Stimulated activated CD4-positive, alpha-beta T cell treated with anti-CD3 and anti-CD28 coated beads, Interleukin-1b, Interleukin-23, amount 100 ng/mL, for 48 hours (primary cell): ENCODE measurements at places on chromosomes 13 and 19.

GRCh38 chr13:101767131-101767530 lies 314.7 kb downstream of the ITGBL1 start:
- no peak for DNase-seq

GRCh38 chr13:51451467-51452360 lies 1.1 kb downstream of the INTS6 start:
- peak; percentile 80 for DNase-seq

- DNase-seq = no peak
Observed at GRCh38 chr19:2488405-2488941, 12.5 kb downstream of the GADD45B start.

DNA sequence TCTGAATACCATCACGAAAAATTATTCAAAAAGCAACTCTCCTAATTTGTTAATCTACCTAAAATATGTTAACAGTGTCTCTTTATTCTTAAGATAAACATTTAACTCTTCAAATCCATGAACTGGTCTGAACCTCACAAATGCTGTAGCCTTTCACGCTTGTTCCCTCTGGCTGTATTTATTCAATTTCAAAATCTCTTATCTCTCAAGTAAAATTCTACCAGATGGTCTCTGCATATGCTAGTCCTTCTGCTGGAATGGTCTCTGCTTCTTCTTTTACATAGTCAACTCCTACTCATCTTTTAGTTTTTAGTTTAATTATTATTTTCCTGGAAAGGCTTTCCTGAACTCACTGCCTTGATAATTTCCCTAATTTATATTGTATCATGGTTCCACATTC lies 232.9 kb upstream of the PCDH20 start:
- DNase-seq = no peak

DNA sequence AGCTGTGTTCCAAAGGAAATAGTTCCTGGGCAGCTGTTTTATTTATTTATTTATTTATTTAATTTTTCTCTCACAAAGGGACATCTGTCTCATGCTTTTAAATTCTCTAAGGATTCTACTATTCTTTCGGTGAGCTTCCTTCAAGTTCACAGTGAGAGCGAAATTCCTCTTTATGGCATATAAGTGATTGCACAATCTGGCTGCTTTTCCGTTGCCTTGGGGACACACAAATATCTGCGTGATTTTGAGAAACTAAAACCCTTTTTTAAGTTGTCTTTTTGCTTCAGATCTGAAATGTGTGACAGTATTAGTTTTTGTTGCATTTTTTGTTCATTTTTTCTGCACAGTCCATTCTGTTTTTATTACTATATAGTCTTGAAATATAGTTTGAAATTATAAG lies 19.2 kb downstream of the ZNF486 start:
- DNase-seq = no peak

GRCh38 chr13:46126552-46127357 lies 21.9 kb upstream of the CPB2 start:
- DNase-seq = peak; percentile 65

GRCh38 chr13:50809133-50810090 lies 34.1 kb downstream of the DLEU7 start:
- DNase-seq = no peak

- DNase-seq = no peak
Observed at GRCh38 chr19:42349378-42350107, 24.1 kb downstream of the MEGF8 start.

GRCh38 chr19:7815325-7815724 lies 14.7 kb upstream of the EVI5L start:
- DNase-seq = no peak

DNA sequence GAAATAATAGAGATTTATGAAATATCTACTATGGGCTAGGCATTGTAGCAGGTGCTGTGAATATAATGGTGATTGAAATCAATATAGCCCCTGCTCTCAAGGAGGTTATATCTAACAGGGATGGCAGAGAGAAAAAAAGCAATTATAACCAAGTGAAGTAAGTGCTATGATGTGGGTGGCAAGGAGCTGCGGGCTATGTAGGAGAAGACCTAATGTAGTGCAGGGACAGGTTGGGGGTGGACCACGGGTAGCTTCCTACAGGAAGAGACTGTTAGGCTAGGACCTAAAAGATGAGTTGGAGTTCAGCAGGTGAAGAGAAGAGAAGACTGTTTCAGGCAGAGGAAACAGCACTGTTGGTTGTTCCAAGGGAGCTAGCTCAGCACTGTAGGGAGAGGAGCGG lies 311.0 kb downstream of the KCNRG start:
- no peak for DNase-seq

GRCh38 chr19:30670011-30670329 lies 297.8 kb downstream of the ZNF536 start:
- DNase-seq = no peak

GRCh38 chr19:4951656-4952055 lies 17.3 kb upstream of the KDM4B start:
- DNase-seq = no peak

- DNase-seq = peak; percentile 60
Observed at GRCh38 chr19:926589-927350, 935 bp downstream of the ARID3A start.

DNA sequence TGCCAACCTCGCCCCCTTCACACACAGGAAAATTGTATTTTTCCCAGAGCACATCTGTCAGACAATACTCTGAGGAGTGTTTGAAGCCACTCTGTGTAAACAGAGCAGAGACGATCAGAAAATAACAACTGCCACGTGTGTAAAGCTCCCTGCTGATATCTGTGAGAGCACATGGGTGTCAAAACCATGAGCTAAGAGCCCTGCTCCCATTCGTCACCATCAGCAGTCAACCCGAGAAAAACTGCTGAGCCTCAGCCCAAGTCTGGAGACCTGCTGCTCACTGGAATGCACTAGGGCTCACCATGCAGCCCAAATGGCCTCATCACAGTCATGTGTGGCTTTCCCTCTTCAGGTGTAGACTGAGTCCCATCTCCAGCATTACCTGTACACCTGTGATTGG lies 304.1 kb downstream of the FGF14 start:
- DNase-seq = no peak

DNA sequence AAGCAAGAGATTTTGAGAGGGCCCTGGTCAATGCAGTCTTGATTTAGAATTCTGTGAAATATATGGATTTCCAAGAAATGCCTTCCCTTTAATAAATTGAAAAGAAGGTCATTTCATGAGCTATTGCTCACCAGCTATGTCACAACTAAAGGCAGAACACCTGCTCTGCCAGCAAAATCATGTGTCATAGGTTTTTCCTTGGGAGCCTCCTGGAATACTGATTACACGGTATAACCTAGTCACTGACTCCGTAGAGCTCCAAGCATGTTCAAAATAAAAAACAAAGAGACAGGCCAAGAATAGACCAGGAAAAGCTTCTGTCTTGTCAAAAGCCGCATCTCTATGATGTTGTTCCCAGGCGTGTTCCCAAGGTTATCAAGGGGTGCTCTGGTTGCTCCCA lies 45.5 kb downstream of the HSPH1 start:
- DNase-seq = no peak

DNA sequence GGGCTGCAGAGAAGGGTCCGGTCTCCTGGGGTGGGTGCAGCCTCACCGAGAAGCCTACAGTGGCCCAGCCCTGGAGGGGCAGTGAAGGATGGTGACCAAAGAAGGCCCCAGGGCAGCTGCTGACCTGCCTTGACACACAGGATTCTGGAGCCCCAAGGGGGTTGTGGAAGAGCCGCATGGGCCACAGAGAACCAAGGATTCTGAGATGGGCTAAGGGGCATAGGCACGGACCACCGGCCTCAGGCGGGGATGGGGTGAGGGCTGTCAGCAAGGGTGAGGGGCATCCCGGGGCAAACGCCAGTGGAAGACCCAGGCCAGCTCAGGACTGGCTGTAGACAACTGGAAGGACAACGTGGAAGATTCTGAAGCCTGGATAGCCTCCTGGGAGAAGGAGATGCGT lies 151.6 kb downstream of the TEX29 start:
- no peak for DNase-seq

DNA sequence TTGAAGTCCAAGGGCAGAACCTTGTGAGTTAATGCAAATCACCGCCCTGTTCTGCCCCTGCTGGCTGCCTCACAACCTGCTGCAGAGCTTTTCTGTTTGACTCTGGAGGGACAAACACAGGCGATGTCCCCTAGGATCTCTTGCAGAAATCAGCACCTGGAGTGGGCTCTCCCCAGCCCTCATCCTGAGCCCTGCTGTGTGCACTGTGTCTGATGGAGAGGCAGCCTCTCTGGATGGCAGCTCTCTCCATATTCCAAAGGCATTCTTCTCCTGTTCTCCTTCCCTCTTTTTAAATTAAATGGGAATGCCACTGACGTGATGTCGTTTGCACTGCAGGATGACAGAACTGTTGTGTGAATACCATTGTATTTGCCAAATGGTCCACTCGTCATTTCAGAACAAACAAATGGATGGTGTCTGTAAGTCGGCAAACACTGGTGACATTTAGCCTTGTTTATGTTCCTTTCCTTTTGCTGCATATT lies 184.1 kb downstream of the ZNF536 start:
- DNase-seq = no peak

- no peak for DNase-seq
Observed at GRCh38 chr13:72125561-72125960, 258.6 kb upstream of the DACH1 start.

GRCh38 chr13:58144616-58145015 lies 513.1 kb downstream of the PCDH17 start:
- DNase-seq = no peak

- DNase-seq = peak; percentile 35
Observed at GRCh38 chr19:7507884-7508283, 8.0 kb upstream of the ZNF358 start.

- no peak for DNase-seq
Observed at GRCh38 chr19:7900931-7901330, 2.7 kb upstream of the MAP2K7 start.

DNA sequence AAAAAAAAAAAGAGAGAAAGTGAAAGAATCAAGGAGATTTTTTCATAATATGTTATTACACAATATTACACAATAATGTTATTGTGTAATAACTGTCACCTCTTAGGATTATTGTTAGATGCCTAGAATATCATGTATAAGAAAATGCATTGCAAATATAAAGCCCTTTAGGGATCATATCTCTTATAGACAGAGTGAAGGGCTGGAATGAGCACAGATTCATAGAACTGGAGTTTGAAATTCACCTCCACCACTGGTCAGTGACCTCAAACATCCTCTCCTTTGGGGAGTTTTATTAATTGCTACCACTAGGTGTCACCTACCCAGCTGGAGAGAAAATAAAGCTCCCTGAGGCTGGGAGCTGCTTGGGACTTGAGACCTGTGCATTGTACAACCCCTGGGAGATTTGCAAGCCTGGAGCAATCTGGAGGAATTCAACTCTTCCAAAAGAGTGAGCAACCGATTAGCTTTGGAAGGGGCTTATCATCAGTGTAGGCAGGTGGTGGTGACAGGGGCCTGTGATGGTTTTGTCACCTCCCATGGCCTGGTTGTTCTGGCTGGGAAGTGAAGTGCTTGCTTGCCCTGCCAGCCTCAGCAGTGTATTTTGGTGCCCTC lies 30.3 kb upstream of the FRY start:
- DNase-seq = no peak

GRCh38 chr13:108425056-108425455 lies 155.5 kb downstream of the TNFSF13B start:
- no peak for DNase-seq

DNA sequence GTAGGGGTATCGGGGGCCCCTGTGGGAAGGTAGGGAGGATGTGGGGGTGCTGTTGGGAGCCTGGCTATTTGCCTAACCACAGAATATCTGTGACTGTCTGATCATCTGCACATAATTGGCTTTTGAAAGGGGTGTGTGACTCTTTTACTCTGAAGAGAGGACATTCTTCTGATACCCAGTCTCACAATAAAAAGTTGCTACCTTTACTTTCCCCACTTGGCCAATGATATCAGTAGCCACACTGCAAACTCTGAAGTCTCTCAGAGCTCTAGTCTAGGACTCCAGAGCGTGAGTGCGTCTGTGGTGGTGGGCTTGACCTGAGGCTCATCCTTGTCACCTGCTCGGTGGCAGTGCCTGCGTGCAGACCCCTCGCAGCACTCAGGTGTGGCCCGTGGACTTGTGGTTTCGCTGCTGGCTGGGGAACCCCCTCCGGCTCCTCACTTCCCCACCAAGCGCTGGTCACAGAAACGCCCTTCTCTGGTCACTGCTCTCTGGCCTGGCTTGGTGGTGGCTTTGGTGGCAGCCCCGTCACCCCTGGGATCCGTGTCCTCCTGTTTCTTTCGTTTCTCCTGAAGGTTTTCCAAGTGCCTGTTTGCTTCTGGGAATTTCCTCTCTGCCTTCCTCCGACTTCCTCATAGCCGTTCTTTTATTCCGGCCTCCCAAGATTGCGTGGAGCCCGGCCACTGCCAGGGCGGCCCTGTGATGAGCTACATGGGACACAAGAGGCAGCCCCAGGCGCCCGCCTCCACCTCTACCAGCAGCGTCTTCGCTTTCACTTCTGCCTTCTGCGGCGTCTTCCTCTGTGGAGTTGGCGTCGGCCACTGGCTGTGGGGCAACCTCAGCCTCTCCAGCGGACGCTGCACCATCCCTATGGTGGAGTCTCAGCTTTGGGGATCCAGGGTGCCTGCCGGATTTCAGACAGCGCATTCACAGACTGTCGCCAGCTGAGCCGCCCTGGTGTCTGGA lies 78.0 kb downstream of the ATP11A start:
- no peak for DNase-seq

DNA sequence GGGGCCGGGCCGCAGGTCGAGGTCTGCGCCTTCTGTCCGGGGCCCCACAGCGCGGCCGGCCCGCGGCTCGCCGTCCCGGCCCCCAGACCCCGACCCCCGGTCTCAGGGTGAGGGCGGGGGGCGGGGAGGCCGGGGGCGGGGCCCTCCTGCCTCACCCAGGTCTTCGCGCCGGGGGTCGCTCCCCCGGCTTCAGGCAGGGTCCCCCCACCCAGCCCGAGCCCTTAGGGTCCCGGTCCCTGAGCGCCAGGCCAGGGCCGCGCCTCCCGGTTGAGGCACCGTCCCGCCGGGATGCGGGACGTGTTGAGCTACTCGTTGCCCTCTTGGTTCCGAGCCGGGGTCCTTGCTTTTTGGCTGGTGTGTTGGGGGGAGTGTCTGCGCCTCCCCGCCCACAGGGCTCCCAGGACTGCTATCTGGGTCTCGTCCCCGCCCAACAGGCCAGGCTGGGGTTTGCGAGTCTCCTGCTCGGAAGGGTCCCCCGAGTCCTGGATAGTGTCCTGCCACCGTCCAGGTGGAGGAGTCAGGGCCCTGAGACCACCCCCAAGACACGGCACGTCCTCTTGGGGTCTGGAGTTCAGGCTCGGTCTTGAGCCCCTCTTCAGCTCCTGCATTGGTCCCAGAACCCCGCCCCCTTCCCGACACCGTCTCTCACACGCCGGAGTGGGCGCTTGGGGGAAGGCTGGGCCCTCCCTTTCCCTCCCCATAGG lies 452 bp downstream of the PIAS4 start:
- DNase-seq = peak; percentile 11

GRCh38 chr13:80339912-80340650 lies 845 bp downstream of the SPRY2 start:
- DNase-seq = no peak

GRCh38 chr13:50991579-50992521 lies 82.3 kb downstream of the RNASEH2B start:
- DNase-seq = peak; percentile 6

- no peak for DNase-seq
Observed at GRCh38 chr13:112903071-112903577, 65.9 kb upstream of the MCF2L start.

DNA sequence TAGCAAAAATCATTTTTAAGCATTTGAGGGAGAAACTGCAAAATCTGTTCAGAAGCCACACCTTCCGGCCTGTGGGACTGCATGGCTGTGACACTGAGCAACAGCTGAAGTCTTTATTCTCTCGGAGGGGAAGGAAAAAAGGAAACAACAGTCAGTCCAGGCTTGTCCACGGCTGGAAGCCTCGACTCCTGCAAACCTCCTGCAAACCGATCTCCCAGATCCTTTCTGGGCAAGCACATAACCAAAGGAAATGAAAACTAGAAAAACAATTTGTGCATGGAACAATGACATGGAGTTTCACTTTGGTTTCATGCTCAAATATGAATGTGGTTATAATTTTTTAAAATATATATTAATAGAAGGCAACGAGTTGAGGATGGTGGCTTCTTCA lies 1.0 kb downstream of the COL4A1 start:
- no peak for DNase-seq
